ENCODE measurements at places on chromosomes 4 and X.

- DNase-seq: no peak
Observed at GRCh38 chr4:26238426-26238777, 82.4 kb upstream of the RBPJ start.

GRCh38 chrX:133681421-133681820 is 266.1 kb upstream of the GPC4 start:
- no peak for DNase-seq

GRCh38 chr4:158146736-158147135 is 26.1 kb downstream of the GASK1B start:
- no peak for DNase-seq

GRCh38 chrX:102849396-102849795 is 87.7 kb upstream of the RAB40AL start:
- DNase-seq: no peak

- DNase-seq: no peak
Observed at GRCh38 chr4:169250796-169251195, 20.0 kb downstream of the SH3RF1 start.

- DNase-seq: no peak
Observed at GRCh38 chrX:118596390-118596789, 100.8 kb downstream of the DOCK11 start.

DNA sequence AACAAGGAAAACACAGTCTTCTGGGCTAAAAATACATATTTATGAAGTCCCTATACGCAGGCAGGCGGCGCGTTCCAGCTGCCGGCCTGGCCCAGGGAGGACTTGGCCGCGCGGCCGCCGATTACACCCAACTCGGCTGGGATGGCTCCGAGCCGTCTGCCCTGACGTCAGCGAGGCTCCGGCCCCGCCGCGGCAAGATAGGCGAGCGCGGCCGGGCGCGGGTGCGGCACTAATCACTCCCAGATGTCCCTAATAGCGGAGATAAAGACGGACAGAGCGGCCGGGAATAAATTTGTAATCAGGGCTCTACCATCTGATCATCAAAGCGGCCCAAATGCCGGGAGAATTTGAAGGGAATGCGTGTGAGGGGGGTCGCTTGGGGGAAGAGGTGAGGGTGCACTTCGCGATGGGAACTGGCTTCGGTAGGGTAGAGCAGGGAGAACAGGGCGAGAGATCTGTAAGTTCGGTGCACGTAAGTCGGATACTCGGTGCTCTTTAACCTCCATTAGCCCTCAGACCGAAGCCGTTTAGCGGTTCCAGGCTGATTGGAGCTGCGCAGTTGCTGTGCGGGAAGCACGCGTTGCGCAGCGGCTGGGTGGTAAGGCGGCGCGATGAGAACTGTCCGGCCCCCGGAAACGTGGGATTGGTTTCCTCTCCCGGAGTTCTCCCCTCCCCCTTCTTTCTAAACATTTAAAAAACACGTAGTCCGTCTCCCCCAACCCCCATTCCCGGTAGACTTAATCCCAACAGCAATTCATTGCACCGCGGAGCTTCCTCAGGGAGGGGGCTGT is 7.7 kb downstream of the HAND2 start:
- no peak for DNase-seq

GRCh38 chr4:111838406-111838930 is 306.8 kb upstream of the FAM241A start:
- no peak for DNase-seq

GRCh38 chr4:742742-743311 is 37.2 kb downstream of the PCGF3 start:
- DNase-seq: peak; percentile 57

DNA sequence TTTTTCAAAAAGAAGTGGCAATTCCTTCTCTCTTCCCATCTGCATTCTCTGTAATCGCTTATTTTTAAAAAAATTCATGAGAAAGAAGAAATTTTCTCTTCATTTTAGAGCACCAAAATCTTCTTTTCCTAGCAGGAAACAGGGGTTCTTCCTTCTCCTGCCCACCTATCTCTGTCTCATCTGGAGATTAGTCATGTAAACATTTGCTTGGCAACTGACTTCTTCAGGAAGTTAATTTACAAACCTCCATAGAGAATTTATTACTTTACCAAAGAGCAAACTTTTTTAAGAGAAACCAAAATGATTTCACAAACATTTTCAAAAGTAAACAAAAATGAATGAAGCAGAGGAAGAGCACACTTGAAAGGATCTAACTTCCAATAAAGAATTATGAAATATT is 13.5 kb downstream of the TTC29 start:
- DNase-seq: no peak

DNA sequence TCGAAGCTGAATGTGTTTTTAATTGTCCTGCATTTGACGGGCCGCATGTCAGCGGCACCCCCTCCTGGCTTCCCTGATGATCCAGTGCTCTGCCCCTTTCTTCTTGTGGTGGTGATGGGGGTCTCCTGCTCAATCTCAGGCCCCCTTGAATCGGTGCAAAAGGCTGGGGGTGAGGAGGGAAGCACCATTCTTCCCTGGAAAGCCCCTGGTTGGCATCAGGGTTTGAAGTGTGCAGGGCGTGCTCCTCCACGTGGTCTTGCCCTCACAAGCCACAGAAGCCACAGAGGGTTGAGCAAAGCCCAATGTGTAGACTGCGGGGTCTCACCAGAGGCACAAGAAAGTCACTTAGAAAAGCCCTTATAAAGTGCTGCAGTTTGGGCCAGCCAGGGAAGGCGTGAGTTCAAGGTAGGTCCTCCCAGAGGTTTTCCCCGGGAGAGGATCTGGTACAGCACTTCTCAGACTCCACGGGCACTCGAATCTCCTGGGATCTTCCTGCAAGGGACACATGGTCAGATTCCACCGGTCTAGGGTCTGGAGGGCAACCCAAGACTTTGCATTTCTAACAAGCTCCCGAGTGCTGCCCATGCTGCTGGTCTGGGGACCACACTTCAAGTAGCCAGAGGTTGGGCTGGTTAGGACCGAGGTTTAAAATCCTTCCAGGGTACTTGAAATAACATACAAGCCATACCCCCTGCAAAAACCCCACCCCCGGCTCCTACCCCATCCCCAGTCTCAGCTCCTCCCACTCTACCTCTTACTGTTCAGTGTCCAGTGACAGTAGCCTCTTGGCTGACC is 35.1 kb downstream of the PSAPL1 start:
- DNase-seq: no peak

DNA sequence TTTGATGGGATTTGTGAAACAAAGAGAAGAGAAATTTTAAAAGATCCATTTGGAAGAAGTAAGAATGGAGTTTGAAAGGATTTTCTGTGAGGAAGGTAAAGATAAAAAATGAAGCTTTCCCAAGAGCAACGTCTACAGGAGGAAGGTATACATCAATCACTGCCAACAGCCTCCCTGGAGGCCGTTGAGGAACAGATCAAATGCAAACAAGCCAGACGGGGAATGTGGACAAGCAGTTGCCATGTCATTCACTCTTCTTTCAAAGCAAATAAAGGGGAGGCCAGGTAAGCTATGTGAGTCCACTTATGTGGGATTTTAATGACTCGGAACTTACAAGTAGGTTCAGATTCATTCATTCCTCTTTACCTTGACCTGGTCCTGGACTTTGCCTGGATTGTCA is 1020.5 kb upstream of the AGA start:
- DNase-seq: no peak

DNA sequence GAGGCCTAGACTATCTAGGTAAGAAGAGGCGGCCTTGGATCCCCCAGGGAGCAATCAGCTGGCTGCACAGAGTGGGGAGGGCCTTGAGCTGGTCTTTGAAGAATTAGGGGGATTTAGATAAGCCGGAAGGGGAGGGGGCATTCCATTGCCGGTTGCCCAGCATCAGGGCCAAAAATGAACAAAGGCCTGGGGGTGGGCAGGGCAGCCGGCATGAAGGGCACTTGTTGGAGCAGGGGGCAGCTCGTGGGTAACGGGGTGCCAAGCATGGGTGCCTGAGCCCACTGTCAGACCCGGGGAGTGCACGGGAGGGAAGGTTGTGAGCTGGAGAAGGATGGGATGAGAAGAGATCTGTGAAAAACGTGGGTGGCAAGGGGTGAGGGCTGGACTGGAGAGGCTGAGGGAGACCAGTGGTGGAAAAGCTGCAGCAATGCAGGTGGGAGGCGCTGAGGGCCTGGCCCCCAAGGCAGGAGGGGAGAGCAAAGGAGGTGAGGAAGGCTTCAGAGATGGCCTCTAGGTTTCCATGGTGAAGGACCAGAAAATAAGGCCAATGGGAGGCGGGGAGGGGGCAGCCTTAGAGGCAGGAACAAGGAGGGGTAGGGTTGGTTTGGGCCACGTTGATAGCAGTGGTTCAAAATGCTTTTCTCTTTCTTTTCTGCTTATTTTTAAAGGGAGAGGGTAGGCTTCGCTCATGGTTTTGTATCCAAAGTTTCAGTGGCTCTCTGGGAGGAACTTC is 8.6 kb downstream of the KLF3 start:
- no peak for DNase-seq

DNA sequence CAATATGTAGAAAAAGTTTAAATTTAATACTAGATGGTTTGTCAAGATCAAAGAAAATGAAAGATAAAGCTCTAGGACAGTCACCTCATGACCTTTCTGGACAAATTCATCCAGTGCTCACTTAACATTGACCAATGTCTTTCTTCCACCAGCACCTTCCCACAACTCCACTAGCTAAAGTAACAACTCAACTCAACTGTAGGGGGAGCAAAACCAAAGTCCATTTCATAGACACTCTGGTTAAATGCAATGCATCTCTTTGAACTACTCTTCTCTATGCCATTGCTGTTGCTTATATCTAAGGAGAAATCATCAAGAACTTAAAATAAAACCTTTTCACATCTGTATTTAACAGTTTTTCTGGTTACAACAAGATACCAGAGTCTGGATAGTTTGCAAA is 25.1 kb downstream of the UGT2B4 start:
- no peak for DNase-seq

DNA sequence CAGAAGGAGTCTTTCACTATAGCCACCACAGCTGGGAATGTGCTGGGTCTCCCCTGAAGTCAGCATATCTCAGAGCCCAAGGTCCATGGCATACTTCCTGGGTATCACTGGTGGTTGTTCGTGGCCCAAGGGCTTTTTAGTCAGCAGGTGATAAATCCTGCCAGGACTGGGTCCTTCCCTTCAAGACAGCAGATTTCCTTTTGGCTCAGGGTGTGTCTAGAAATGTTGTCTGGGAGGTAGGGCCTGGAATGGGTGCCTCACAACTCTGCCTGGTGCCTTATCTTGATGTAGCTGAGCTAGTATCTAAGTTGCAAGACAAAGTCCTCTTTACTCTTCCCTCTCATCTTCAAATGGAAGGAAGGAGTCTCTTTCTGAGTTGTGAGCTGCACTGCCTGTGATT is 102.4 kb upstream of the TMLHE start:
- no peak for DNase-seq

GRCh38 chr4:115090483-115091075 is 22.8 kb downstream of the NDST4 start:
- no peak for DNase-seq

DNA sequence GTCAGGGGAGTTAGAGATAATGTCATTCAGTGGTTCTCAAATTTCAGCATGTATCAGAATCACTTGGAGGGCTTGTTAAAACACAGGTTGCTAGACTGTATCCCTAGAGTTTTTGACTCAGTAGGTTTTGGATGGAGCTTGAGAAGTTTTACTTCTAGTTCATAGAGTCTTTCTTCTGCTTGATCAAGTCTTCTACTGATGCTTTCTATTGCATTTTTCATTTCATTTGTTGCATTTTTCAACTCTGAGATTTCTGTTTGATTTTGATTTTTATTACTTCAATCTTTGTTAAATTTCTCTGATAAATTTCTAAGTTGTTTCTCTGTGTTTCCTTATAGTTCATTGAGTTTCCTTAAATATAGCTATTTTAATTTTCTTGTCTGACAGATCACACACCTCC is 361.4 kb downstream of the RAPGEF2 start:
- DNase-seq: no peak

DNA sequence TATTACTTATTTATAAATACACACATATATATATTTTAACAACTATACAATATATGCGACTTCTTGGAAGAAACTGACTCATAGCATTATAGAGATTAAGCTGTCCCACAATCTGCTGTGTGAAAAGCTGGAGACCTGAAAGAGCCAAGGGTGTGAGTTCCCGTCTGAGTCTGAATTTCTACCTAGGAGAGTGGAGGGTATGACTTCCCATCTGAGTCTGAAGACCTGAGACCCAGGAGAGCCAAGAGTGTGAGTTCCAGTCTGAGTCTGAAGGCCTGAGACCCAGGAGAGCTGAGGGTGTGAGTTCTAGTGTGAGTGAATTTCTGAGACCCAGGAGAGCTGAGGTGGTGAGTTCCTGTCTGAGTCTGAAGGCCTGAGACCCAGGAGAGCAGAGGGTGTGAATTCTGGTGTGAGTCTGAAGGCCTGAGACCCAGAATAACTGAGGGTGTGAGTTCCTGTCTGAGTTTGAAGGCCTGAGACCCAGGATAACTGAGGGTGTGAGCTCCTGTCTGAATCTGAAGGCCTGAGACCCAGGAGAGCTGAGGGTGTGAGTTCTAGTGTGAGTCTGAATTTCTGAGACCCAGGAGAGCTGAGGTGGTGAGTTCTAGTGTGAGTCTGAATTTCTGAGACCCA is 8.9 kb upstream of the P2RY8 start:
- DNase-seq: no peak

GRCh38 chr4:143354990-143355389 is 18.3 kb downstream of the GAB1 start:
- no peak for DNase-seq

GRCh38 chr4:182369211-182369610 is 126.0 kb downstream of the TENM3 start:
- no peak for DNase-seq

DNA sequence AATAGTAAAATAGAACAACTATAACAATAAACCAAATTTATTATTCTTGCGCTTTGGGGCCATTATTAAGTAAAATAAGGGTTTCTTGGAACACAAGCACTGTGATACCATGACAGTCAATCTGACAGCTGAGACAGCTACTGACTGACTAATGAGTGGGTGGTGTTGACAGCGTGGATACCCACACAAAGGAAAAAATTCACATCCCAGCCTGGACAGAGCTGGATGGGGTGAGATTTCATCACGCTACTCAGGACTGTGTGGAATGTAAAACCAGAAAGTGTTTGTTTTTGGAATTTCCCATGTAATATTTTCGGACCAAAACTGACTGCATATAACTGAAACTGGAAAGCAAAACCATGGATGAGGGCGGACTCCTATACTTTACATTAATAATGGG is 48.8 kb downstream of the IGFBP7 start:
- DNase-seq: no peak

DNA sequence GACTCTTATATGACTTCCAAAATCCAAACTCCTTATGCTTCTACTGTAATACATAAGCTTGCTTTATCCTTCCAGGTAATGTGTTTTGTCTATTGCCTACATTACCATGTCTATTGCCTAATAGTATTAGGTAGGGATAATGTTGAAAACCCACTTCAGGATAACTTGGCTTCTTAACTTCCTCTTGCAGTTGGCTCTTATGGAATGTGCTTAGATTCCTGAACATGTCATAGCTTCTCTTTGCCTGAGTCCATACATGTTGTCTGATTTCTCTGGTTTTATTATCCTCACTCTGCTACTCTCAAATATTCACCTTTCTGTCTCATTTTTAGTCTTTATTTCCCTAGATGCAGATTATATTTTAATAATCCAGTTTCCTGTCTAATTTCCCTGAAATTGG is 599.9 kb downstream of the IL15 start:
- DNase-seq: no peak
